ENCODE measurements at places on chromosomes 13 and 19. TPM values are rescaled to one million over a fixed set of nuclear protein-coding genes. Genes with fewer than 3 reads are reported as not detected.
A peak's percentile ranks its signal among the peaks of the same experiment; 100 is the strongest.

Gene SPINT2
- total RNA-seq = 13.8 TPM

DNA sequence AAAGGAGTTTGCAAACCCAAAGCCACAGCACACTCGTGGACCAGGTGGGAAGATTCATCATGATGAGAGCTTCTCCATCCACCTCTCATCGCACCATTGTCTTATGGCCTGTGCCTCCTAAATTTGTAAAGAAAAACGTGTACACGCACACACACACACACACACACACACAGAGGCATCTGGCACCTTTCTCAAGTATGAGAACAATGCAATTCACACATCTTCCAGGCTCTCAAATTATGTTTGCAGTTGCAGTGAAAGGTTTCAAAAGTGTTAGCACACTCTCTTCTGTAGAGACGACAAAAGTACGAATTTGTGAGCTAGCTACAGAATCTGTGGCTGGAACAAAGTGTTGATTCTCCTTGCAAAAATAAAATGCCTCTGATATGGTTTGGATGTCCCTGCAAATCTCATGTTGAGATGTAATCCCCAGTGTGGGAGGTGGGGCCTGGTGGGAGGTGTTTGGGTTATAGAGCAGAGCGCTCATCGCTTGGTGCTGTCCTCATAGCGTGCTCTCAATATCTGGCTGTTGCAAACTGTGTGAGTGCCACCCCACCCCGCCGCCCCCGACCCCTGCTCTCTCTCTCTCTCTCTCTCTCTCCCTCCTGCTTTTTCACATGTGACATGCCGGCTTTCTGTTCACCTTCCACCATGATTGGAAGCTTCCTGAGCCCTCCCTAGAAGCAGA is 21.8 kb upstream of the RAB20 start:
- DNase-seq = peak; percentile 57

DNA sequence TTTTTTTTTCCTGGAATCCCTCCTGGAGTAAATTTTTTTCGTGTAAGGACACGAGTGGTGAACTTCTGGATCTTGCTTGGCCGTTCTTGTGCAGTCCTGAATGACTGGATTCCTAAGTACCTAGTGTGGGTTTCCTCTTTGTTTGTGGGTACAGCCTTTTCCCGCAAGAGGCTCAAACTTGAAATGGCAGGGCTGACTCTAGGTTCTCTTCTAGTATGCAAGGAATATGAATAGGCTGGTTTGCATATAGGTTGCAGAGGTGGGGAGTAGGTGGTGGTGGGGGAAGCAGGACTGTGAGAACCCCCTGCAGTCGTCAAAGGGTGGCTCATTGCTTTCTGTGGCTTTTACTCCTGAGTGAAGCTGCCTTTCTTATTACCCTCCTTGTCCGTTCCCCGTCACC is 13.6 kb downstream of the UBAC2 start:
- DNase-seq = no peak

DNA sequence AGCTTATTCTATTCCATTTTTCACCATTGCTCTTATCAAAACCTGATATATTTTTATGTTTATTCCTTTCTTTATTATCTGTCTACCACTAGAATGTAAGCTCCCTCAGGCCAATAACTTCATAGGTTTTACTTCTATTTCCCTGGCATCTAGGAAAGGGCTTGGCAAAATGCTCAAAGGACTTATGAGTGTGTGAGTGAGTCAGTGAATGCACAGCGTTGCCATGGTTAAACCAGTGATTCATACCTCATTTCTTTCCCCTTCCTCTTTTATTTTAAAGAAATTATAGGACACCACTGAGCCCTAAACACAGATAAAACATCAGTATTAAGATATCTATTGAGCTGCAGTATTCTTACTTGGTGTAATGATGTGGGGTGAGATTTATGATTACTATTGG is 162.1 kb downstream of the GPC6 start:
- DNase-seq = no peak

DNA sequence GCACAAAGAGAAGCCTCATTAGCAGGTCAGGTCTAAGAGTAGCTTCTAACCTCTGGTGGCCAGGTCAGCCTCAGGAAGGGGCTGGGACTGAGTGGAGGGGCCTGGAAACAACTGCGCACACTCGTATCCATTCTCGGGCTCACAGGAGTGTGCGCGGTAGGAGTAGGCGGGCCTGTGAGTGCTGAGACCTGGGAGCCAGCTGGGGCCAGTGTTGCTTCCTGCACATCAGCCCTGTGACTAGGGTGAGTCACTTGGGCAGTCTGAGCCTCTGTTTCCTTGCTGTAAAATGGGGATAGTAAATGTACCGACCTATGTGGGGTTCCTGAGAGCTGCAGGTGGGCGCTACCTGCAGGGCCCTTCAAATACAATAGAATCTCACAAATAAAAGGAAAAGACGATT is 26.9 kb downstream of the SIN3B start:
- DNase-seq = no peak

Measured in mesenteric fat pad (tissue), 1 donor.